ENCODE measurements at places on chromosomes 12 and 14.

DNA sequence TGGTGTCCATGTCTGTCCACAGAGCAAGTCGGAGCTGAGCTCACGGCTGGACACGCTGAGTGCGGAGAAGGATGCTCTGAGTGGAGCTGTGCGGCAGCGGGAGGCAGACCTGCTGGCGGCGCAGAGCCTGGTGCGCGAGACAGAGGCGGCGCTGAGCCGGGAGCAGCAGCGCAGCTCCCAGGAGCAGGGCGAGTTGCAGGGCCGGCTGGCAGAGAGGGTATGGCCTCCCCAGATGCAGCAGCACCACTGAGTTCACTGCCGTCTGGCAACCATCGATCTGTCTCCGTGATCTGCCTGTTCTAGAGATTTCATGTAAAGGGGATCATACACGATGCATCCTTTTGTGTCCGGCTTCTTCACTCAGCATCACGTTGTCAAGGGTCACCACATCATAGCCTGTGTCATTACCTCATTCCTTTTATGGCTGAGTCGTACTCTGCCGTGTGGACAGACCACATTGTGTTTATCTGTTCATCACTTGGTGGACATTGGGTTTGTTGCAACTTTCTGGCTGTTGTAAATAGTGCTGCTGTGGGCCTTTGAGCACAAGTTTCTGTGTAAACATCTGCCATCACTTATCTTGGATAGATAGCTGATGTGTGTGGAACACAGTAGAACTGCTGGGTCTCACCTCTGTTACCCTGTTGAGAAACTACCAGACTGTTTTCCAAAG lies 21.9 kb downstream of the HIP1R start:
- no peak for DNase-seq

- DNase-seq, result no peak
These were observed 170.6 kb downstream of the BMP4 start for GRCh38 chr14:53786045-53786444.

GRCh38 chr12:3246253-3246652 lies 169.1 kb downstream of the TSPAN9 start:
- no peak for DNase-seq

DNA sequence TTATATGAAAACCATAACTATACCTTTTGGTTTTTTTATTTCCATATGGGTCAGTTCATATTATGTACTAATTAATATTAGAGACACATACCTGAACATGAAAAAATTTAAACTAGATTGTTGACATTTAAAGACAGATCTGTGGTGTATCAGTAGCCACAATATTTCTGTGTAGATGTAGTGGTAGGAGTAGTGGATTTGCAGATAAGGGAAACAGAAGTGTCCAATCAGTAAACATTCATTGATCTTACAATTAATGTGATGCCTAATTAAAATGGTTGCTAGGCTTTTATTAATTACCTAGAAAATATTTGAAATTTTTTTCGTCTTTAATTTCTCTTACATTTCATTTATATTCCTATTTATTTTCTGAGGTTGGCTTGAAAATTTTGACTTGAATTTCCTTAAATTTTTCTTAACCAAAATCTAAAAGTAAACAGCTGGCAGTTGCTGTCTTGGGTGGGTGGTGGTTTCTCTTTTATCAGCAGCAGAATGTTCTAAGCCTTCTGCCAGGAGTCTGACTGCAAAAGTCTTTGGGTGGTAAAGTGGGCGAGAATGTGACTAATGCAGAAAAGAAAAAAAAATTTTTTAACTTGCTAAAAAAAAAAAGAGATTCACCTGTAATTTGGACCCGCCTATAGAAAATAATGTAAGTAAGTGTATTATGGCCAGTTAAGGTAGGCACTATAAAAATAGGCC lies 2.4 kb downstream of the FGFR1OP2 start:
- no peak for DNase-seq

DNA sequence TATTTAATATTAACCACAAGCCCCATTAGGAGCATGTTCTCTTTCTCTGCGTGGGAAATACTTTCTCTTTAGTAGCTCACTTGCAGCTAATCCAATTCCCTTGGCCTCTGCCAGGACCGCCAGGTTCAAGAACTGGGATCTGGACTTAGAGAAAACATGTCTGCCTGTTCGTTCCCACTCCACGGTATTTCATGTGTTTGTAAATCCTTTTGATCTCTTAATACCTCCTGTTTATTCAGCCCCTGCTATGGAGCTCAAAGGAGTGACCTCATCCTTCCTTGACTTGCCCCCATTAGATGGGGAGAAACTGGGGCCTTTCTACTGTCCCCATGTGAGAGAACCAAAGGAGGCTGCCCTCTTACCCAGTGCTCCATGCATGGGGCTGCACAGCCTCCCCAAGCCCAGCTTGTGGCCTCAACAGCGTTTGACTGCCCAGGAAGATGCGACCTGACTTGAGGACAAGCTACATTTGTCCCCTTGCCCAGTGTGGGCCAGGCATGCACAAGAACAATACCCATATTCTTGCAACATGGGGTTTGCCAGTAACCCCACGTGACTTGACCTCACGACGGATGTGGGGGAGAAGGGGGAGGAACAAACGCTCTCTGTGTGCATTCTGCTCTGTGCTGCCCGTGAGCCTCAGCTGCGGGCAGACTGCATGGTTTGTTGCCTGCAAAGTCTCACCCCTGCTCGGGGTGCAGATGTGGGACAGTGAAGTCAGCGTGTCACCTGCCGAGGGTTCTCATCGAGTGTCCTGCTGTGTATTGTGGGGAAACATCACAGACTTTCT lies 30.3 kb downstream of the CD9 start:
- no peak for DNase-seq

DNA sequence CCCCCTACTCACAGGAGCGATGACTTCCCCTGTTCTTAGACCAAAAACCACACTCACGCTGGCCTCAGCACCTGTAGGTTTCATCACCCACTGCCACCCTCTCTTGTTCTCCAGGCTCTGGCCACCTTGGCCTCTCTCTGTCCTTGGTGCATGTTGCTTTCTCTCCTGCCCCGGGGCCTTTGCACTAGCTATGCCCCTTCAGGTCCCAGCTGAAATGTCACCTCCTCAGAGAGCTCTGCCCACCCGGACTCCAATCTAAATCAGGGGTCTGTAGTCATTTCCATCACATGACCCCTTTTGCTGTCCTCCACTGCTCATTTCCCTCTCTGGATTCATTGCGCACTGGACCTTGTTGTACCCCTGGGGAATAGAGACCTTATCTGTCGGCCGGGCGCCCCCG lies 8.2 kb upstream of the TRPV4 start:
- no peak for DNase-seq

- no peak for DNase-seq
These were observed 72.3 kb downstream of the CMAS start for GRCh38 chr12:22118238-22118790.

- no peak for DNase-seq
These were observed 45.9 kb downstream of the TSPAN9 start for GRCh38 chr12:3122841-3123678.

DNA sequence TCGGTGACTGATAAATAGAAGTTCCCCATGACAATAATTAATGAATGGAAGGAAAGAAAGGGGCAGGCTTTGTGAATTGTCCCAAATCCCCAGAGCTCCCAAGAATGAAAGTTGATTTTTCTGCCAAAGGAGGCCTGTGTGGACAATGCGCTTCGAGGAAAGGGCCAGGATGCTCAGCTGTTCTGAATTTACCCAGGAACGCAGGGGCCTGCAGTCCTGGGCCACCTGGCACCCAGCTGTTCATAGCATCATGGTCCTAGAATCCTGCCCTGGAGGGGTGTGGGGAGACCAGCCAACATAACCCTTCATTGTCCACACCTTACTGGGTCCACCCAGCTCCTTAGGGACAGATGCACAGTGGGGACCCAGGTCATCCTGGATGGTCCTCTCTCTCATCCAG lies 587.5 kb downstream of the BCL11B start:
- no peak for DNase-seq
